ENCODE measurements at places on chromosomes 7 and 10.

DNA sequence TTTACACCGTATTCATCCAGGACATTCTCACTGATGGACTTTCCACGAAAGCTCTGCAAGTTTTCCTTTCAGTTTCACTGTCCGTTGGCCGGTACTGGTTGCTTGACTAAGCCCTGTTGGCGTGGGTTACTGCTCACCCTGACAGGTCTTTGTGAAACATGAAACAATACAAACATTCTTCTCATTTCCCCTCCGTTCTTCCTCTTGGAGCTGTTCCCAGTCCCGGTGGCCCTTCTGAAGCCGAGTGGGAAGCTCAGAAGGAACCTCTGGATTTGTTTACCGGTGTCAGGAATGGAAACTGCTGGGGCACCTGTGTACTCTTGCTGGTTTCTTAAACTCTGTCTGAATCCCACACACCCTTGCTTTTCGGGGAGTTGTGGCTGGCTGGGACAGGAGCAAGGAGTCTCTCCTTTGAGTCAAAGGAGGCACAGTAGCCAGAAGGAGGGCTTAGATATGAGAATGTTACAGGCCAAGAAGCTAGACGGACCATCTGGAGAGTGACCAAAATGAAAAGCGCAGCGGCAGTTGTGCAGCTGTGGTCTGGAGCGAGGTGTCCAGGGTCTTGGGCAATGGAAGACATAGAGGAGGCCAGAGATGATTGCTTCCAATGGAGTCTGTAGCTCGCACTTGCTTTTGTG, 45.7 kb downstream of the LYZL2 start:
- DNase-seq: no peak

GRCh38 chr10:117248750-117249465, 8.0 kb downstream of the SLC18A2 start:
- DNase-seq: no peak

GRCh38 chr10:122939856-122940543, 14.0 kb downstream of the C10orf88 start:
- DNase-seq: no peak

- DNase-seq: no peak
These were observed 343.7 kb downstream of the PTEN start for GRCh38 chr10:88207121-88207546.

- DNase-seq: no peak
These were observed 187.2 kb upstream of the LYZL2 start for GRCh38 chr10:30816820-30817171.

- DNase-seq: no peak
These were observed 77.9 kb downstream of the SGMS1 start for GRCh38 chr10:50545846-50546245.

GRCh38 chr7:954330-955238, at the start of gene ADAP1:
Gene ADAP1 (minus strand): TSS chr7:954680. CDS start chr7:954477, 203 bp downstream.
- DNase-seq: no peak

DNA sequence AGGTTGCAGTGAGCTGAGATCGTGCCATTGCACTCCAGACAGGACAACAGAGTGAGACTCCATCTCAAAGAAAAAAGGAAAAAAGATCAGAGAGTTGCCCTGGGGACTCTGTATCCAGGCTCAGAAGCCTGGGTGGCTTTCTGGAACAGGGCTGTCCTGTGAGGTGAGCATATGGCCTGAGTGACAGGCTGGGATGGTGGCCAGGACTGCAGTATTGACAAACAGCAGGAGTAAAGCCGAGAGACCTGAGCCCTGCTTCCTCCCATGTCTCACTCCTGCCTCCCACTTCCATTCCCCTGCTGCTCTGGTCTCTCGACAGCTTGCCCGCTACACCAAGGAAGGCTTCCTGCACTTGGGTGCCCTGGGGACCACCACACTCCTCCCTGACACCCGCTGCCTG, 578.5 kb downstream of the GALNT17 start:
- no peak for DNase-seq

- no peak for DNase-seq
These were observed 23.0 kb downstream of the BZW2 start for GRCh38 chr7:16668978-16669377.

DNA sequence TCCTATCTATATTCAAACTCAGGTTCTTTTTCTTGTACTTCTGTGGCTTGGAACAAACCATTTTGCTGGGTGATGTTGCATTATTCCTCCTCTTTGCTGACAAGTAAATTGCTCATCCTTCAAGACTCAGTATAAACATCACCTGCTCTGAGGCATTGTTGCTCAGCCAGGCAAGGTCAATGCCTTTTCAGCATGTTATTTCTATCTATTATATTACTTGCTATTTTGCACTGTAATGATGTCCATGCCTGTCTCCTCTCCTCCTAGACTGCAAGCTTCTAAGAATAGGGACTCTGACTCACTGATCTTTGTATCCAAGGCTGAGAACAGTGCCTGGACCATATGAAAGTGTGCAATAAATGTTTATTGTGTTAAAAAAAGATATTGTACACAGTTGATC, 293.8 kb downstream of the RNLS start:
- no peak for DNase-seq

DNA sequence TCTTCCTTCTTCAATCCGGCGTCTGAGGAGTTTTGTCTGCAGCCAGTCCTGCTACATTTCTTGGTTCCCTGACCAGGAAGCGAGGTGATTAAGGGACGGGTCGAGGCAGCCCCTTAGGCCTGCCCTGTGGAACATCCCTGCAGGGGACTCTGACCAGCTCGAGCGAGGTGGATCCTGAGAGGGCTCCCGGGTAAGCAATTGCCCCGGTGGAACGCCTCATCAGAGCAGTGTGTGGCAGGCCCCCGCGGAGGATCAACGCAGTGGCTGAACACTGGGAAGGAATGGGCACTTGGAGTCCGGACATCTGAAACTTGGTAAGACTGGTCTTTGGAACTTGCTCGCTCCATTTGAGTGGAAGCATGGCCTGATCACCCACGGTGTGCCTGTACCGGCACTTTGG, 121.0 kb downstream of the CUL2 start:
- DNase-seq: no peak

- no peak for DNase-seq
These were observed 51.6 kb downstream of the CYCS start for GRCh38 chr7:25073451-25073850.

DNA sequence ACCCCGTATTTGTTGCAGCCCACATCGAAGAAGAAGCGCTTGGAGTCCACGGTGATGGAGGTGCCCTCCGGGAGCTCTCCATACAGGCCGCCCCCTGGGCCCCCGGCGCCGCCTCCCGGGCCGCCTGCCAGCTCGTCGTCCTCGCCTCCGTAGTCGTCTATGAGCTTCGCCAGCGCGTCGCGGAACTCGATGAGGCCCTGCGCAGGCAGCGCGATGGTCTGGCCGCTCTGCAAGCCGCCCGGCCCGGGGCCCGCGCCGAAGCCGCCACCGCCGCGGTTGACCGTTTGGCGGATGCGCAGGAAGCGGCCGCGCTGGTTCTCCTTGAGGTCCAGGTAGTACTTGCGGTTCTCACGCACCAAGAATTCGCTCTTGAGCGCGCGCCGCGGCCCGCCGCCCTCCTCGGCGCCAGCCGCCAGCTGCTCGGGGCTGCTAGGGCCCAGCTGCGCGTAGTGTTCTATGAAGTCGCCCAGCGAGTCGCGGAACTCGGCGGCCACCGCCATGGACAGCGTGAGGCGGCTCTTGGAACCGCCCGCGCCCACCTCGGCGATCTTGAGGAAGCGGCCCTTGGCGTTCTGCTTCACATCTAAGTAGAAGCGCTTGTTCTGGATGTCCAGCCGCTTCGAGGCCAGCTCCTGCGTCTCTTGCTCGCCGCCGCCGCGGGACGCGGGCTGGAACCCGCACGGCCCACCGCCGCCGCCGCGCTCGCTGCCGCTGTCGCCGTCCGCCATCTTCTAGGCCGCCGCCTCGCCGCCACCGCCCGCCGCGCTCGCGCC, 523 bp downstream of the PURB start:
- DNase-seq: no peak

GRCh38 chr7:7570584-7570983, 3.9 kb downstream of the MIOS start:
- no peak for DNase-seq
